ENCODE measurements at places on chromosomes 12 and 14.
A peak's percentile ranks its signal among the peaks of the same experiment; 100 is the strongest.

DNA sequence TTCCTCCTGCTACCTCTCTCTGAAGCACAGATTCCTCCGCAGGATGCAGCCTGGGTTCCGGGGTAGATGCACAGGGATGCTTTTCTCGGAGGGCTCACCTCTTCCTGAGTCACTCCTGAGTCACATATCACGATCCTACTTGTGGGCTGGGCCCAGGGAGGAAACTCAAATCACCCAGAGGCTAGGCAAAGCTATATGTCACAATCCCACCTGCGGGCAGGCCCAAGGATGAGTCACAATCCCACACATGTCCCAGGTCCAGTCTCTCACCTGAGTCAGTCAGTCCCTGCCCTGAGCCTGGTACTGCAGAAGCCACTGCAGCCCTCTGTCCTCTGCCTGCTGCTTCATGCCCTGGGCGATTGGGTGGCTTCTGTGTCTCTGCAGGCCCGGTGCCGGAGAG is 149.0 kb upstream of the GSC start:
- DNase-seq = no peak

GRCh38 chr12:22059976-22060647 is 14.1 kb downstream of the CMAS start:
- no peak for DNase-seq

DNA sequence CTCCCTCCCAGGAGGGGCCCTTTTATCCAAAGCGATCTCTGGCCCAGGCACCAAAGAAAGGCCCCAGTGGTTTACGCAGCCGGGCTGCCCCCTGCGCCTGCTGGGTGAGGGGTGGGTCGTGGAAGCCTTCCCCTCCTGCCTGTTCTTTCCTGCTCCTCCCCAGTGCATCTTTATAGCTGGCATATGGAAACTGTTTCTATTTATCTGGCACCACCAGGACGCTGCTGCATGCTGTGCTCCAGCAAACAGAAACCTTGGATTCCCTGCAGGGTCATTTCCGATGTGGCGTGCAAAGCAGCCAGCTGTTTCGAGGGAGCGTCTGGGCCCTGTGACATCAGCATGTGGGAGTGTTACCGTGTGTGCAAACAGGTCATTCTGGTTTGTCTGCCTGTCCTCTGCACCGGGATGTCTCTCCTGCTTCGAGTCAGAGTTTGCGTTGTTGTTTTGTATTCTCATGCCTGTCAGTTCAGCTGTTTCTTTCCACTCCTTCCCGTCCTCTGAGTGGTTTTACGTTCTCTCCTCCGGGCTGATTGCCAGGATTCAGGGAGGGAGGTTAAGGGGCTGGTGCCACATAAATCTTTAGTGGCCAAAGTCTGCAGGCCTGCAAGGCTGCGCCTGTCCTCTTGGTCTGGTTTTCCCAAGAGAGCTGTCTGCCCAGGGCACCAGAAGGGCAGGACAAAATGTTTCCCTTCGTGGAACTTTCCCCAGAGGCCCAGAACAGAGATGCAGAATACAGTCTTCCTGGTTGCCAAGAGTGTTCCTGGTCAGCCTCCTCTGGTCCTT is 24.6 kb downstream of the TPCN1 start:
- peak; percentile 52 for DNase-seq

DNA sequence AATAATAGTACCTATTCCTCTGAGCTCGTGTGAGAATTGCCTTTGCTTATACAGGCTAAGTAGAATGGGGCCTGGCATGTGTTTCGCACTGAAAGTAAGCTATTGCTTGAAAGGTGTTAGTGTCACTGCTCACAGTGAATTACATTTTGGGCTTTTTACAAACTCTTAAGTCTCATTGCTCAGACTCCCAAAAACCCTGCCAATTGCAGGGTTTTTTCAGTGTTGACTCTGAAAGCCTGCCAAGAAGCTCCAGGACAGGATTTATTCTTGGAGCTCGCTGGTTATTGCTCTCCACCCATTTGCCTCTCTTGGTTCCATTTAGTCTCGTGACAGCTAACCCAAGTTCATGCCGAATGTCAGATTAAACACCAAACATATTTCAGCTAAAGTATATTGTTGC is 39.8 kb downstream of the NOPCHAP1 start:
- no peak for DNase-seq

DNA sequence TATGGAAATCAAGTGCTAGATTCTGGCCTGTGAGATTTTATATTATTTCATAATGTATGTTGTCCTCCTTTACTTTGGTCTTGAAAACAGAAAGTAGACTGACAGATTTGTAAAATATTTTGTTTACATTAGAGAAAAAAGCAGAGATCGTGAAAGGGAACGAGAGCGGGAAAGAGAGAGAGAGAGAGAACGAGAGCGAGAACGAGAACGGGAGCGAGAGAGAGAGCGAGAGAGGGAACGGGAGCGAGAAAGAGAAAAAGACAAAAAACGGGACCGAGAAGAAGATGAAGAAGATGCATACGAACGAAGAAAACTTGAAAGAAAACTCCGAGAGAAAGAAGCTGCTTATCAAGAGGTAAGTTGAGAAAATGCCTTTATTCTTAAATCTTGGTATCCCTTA is 30.6 kb upstream of the PSEN1 start:
- DNase-seq = no peak

GRCh38 chr14:25116607-25117006 is 66.7 kb upstream of the STXBP6 start:
- DNase-seq = no peak

- no peak for DNase-seq
Observed at GRCh38 chr14:50937325-50937724, 7.0 kb downstream of the PYGL start.

DNA sequence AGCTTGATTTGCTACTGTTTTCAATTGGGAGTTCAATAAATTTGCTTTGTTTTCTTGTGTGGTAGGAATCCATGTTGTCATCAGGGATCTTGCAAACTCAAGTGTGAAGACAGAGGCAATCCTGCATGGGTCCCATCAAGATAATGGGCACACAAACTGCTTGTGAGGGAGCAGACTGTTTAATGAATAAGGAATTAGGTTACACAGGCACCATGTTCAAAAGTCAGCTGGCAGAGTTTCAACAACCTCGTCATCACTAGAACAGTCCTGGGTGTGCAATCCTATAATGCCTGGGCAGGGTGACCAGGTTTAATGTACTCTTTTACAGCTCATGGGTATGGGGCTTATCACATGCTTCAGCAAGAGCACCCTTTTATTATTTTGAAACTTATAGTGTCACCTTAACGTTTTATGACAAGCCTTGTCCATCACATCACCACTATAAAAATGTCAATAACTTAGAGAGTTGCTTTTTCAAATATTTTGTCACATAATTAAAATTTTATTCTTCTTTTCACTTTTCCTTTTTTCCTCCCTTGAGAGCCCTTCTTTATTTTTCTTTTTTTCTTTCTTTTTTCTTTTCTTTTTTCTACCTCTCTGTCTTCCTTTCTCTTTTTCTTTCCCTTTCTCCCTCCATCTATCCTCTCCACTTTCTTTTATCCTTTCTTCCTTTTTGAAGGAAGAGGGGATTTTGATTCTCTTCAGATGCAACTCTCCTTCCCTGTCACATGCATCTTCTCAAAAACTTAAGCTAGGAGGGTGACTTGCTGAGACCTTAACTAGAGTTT is 252.2 kb upstream of the ATP2B1 start:
- DNase-seq = no peak

DNA sequence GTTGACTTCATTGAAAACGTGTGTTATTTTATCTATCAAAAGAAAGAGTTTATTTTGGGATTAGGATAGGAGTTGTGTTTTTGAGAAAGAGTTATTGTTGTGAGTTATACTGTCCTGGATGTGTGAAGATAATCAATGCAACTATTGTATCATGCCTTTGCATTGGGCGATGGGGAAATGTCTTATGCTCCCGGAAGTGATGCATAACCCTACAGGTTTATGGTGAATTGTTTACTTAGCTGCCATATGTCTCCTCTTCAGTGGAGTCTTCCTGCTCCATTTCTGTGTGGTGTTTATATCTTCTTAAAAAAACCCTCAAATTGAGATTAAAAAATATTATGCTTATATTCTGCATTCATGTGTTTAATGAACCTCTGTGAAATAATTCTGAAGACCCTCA is 6.5 kb downstream of the PDE3A start:
- no peak for DNase-seq

Measured in hematopoietic multipotent progenitor cell treated with erythropoietin and hydrocortisone succinate and interleukin-3 and kit ligand, for 8 days (in vitro differentiated cells).